NCI-H1436 treated with DMSO at 0.1 percent for 48 hours (cell line): ENCODE measurements at places on chromosomes 13 and 19.

GRCh38 chr19:35404879-35405622 lies 34.2 kb downstream of the GPR42 start:
- DNase-seq, result no peak

DNA sequence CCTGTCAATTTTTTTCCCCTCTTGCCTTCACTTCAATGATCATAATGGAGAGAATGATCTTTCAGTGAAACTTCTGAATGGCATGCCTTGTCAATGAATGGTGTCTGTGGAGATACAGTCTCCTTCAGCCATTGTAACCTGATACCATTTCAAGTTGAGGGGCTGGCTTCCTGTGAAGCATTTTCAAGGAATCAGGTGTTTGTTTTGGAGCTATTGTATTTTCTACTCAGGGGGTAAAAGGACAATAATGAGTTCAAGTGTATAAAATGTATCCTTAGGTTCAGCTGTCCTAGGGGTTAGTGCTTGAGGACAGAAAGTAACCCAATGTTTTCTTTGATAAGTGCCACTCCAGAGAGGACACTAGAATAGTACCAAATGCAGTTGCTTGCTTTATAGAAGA lies 23.8 kb upstream of the CBY2 start:
- DNase-seq, result no peak

DNA sequence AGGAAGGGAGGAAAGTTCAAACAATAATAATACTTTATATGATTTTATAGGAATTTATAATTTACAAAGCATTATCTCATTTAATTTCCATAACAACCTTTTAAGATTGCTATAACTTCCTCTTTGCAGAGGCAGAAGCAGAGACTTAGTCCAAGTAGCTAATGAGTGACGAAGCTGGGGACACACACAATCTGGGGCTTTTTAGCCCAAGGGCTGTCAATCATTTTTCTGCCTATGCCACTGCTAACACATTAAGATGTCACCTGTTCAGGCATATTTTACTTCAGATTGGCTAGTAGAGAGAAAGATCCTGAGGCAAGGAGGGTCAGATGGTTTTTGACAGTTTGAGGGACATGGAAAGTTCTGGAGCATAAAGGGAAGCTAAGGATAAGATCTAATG lies 12.6 kb downstream of the SCEL start:
- no peak for DNase-seq

- no peak for DNase-seq
These were observed 310.4 kb downstream of the SPRY2 start for GRCh38 chr13:80030491-80030890.

DNA sequence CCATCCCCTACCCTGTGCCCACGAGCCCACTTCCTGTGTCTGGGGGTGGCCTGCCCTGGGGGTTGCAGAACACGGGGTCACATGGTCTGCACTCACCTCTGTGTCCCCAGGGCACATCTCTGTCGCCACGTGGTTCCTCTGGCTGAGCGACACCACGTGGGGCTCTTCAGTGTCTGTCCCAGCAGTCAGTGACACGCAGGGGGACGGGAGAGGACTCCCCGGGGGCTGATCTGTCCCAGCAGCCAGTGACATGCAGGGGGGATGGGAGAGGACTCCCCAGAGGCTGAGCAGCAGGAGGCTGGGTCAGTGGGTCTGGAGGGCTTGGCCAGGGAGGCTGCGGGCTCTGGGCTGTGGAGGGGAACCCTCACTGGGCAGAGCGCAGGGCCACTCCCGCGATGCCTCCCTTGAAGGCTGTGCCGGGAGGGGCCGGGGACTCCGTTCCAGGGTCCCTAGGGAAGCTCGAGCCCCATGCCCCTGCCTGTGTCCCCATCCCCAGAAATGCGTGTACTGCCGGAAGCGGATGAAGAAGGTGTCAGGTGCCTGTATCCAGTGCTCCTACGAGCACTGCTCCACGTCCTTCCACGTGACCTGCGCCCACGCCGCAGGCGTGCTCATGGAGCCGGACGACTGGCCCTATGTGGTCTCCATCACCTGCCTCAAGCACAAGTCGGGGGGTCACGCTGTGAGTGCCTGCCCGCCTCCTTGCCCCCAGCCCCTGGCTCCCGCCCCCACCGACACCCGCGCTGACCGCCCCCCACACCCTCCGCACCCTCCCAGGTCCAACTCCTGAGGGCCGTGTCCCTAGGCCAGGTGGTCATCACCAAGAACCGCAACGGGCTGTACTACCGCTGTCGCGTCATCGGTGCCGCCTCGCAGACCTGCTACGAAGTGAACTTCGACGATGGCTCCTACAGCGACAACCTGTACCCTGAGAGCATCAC lies 174.8 kb downstream of the KDM4B start:
- DNase-seq, result no peak

GRCh38 chr13:105016266-105016665 lies 1519.2 kb downstream of the EFNB2 start:
- DNase-seq, result no peak
